ENCODE measurements at places on chromosomes 1 and 21.

DNA sequence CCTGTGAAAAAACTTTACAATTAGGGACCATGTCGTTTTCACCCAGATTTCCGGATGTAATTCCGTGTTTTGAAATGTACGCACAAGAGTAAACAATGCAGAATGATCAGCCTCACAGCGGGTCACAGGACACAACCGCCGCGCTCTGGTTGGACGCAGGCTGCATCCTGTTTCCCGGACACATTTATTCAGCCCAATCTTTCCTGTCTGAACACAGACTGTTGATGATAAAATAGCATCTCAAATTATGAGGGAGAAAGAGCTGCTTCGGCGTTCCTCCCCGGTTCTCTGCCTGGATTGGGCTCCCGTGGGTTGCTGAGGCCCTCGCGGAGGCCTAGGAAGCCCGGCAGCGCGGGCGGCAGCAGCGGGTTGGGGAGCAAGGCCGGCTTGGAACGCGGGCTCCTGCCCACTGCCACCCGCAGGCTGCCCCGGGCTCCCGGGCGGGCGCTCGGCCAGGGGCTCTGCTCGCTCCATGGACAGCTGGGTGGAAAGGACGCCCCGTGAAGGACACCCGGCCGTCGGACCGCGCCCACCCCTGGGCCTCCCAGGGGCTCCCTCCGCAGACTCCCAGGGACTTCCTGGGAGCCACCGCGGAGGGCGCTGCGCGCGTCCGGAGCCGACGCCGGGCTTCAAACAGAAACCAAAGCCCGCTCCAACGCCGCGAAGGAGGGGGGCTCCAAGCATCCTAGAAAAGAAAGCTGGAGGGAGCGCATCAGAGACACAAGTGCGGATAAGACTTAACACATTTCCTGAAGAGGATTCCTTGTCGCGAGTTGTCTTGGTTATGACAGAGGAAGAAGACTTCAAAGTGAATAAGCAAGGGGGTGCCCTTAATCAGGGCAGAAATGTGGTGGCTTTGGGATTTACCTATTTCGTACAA is 122.3 kb downstream of the ESRRG start:
- DNase-seq = peak; percentile 86

DNA sequence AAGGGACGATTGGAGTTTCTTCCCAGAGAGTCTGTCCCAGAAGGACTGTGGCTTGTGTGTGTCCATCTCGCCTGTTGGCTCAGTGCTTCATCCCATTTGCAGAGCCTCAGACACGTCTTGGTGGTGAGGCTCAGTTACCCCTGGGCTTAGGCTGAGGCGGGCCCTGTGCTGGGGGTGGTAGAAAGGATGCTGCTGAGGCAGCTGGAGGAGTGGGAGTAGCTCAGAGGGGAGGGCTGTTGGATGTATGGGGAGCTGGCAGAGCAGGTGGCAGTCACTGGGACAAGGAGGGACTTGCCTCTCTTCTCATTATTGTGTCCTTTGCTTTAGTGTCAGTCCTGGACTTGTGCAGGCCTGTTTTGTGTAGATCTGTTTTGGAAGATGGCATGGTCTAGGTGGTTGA is 7.3 kb upstream of the MIIP start:
- no peak for DNase-seq

GRCh38 chr1:4086085-4086850 is 186.2 kb upstream of the C1orf174 start:
- no peak for DNase-seq

- no peak for DNase-seq
Measured at GRCh38 chr1:204293605-204294337, 66.0 kb downstream of the PLEKHA6 start.

DNA sequence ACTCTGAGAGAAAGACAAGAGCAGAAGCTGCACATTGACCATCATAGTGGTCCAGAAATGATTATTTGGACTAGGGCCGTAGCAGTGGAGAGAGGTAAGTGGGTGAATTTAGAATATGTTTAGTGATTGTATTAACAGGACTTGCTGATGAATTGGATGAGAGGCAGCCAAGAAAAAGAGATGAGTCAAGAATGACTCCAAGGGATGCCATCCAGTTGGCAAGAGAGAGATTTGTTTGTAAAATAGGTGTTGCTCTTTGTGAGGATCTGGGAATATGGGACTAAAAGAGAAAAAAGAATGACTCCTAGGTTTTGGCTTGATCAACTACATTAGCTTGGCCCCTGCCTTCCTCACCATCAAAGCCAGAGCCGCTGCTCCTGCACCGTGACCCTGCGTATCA is 54.2 kb upstream of the ARTN start:
- DNase-seq = no peak

- no peak for DNase-seq
Measured at GRCh38 chr1:245960171-245960570, 546.9 kb downstream of the SMYD3 start.

DNA sequence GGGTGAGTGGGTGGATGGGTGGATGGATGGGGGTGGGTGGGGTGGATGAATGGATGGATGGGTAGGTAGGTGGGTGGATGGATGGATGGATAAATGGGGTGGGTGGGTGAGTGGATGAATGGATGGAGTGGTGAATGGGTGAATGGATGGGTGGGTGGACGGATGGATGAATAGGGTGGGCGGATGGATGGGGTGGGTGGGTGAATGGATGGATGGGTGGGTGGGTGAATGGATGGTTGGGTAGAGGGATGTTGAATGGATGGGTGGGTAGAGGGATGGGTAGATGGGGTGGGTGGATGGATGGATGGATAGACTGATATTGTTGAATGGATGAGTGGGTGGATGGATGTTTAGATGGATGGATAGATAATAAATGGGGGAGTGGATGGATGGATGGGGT is 26.9 kb upstream of the CCDC27 start:
- no peak for DNase-seq
